Left lung (tissue), 14 donors: ENCODE measurements at places on chromosomes 11 and 22. TPM values are rescaled to one million over a fixed set of nuclear protein-coding genes. Genes with fewer than 3 reads are reported as not detected.

- no peak overlapping the region for H3K27ac ChIP-seq
- no peaks in the 10 kb centered on the region for H3K4me1 ChIP-seq
- no peaks in the 10 kb centered on the region for H3K27me3 ChIP-seq
- DNase-seq = no peak
Measured at GRCh38 chr22:20061481-20061861, 18.6 kb upstream of the DGCR8 start.

GRCh38 chr11:134560066-134560465, 148.0 kb upstream of the B3GAT1 start:
- DNase-seq = no peak
- H3K27me3 ChIP-seq = peaks cover 6% of the 10 kb centered on the region
- no peak overlapping the region for H3K4me3 ChIP-seq
- no peaks in the 10 kb centered on the region for H3K4me1 ChIP-seq

DNA sequence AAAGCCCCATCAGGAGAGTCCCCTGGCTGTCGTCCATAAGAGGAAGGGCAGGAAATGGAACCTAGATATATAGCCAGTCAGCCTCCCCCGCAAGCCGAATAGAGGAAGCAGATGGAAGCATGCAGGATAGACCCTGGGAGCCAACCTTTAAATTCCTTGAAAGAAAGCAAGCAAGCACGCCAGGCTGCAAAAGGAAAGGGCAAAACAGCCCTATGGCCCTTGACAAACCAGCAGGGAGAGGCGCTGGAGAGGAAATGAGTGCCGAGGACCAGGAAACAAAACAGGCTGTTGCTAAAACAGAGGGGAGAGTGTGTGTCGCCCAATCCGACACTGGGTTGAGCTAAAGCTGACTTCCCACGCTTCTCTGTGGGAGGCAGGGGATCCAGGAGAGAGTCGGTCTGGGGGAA, 203.5 kb upstream of the MTNR1B start:
- no peak overlapping the region for H3K27ac ChIP-seq
- H3K4me3 ChIP-seq = no peak overlapping the region
- H3K27me3 ChIP-seq = no peaks in the 10 kb centered on the region
- no peaks in the 10 kb centered on the region for H3K36me3 ChIP-seq

- H3K4me1 ChIP-seq = peaks cover 22% of the 10 kb centered on the region
- no peaks in the 10 kb centered on the region for H3K27me3 ChIP-seq
- DNase-seq = peak; percentile 26
- peak overlapping the region; percentile 48 for H3K27ac ChIP-seq
- no peaks in the 10 kb centered on the region for H3K36me3 ChIP-seq
Measured at GRCh38 chr11:27215471-27216269, 147.3 kb downstream of the CCDC34 start.

- H3K27me3 ChIP-seq = peaks cover 59% of the 10 kb centered on the region
- no peaks in the 10 kb centered on the region for H3K36me3 ChIP-seq
- DNase-seq = peak; percentile 71
- peaks cover 26% of the 10 kb centered on the region for H3K4me1 ChIP-seq
- peak overlapping the region; percentile 47 for H3K4me3 ChIP-seq
Measured at GRCh38 chr11:110712659-110713448, 617 bp upstream of the ARHGAP20 start.

The RIMBP3C gene
- total RNA-seq = 0.31 TPM

The MRPL16 gene
- total RNA-seq = 32.9 TPM
